Stimulated activated CD4-positive, alpha-beta T cell treated with anti-CD3 and anti-CD28 coated beads, Interleukin-2, amount 100 ng/mL, for 48 hours (primary cell): ENCODE measurements at places on chromosomes 5 and 9.
A peak's percentile ranks its signal among the peaks of the same experiment; 100 is the strongest.

GRCh38 chr9:17191082-17191481, 56.2 kb downstream of the CNTLN start:
- no peak for DNase-seq

GRCh38 chr9:33102551-33103210, 26.2 kb upstream of the SMU1 start:
- DNase-seq, result no peak

DNA sequence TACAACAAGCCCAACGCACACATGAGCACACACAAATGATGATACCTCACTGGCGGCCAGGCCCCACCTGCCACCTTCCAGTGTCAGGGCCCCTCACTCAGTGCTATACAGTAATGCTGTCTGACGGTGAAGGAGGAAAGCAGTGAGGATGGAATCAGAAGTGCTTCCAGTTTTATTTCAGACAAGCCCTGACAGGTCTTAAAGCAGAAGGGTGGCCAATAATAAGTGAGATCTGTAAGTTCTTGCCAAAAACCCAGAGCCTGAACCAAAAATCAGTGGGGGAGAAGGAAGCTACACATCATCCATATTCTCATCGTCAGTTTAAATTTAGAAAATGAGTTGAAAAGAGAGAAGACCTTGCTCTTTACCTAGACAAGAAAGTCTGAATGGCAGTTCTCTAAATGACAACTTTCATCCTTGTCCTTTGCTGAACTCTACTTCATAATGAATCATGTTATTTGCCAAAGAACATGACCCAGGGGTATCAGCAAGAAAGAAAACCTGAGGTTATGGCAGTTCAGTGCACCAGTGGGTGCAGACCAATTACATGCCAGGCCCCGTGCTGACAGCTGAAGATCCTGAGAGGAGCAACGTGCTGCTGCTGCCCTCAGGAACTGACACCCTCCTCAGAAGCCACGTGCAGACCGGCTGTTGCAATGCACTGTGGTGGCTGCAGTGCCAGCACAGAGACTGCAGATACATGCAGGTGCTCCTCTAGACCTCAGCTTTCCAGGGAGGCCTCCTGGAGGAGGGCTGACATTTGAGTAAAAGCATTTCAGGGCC, 118.7 kb downstream of the DROSHA start:
- DNase-seq, result no peak

GRCh38 chr5:136811086-136811485, 445.7 kb upstream of the TRPC7 start:
- no peak for DNase-seq

DNA sequence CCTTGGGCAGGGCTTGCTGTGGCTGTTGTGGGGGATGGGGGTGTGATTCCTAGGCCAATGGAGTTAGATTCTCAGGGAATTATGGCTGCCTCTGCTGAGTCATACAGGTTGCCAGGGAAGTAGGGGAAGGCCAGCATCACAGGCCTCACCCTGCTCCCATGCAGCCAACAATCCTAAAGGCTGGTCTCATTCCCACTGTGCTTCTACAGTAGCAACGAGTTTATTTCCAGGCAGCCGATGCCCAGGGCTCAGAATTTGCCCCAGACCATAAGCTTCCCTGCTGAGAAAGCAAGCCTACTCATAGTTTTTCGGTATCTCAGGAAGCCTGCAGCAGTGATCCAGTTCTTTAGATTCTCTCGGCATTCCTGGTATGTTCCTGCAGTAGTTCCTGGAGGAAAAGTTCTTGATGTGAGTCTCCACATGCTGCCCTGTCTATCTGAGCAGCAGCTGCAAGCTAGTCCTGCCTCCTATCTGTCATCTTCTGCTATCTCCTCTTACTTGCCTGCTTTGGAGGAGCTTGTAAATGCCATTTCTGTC, 59.3 kb upstream of the SELENOP start:
- no peak for DNase-seq

- DNase-seq, result no peak
Observed at GRCh38 chr5:15008476-15008875, 136.9 kb upstream of the ANKH start.

- no peak for DNase-seq
Observed at GRCh38 chr5:170307575-170308465, 10.2 kb upstream of the LCP2 start.

DNA sequence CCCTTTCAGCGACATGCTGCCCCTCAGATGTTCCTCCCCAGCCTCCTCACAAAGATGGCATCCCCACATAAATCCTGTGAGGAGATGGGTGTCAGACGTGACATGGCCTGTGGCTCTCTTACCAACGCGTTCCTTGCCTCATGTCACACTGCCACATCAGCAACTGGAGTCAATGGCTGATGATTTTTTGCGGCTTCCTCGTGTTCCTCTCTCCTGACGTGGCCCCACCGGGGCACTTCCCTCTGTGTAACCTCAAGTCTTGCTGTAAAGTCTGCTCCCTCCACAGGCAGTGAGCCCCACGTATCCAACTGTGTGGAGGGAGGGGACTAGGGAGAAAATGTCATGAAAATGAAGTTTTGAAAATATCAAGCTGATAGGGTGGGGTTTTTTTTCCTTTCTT, 53.2 kb upstream of the SHISAL2B start:
- DNase-seq, result no peak

- no peak for DNase-seq
Observed at GRCh38 chr9:20702570-20702969, 18.5 kb downstream of the FOCAD start.

DNA sequence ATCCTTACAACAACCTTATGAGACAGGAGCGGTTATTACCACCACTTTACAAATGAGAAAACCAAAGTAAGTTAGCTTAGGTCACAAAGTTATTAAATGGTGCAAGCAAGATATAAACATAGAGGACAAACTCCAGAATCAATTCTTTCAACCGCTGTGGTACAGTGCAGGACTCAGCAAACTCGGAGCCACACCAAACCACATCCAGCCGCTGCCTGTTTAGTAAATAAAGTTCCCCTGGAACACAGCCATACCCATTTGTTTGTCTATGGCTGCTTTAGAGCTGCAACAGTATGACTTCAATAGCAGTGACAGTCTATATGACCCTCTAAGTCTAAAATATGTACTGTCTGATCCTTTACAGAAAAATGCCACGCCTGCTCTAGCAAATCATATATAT, 1567.2 kb upstream of the WWC1 start:
- no peak for DNase-seq

DNA sequence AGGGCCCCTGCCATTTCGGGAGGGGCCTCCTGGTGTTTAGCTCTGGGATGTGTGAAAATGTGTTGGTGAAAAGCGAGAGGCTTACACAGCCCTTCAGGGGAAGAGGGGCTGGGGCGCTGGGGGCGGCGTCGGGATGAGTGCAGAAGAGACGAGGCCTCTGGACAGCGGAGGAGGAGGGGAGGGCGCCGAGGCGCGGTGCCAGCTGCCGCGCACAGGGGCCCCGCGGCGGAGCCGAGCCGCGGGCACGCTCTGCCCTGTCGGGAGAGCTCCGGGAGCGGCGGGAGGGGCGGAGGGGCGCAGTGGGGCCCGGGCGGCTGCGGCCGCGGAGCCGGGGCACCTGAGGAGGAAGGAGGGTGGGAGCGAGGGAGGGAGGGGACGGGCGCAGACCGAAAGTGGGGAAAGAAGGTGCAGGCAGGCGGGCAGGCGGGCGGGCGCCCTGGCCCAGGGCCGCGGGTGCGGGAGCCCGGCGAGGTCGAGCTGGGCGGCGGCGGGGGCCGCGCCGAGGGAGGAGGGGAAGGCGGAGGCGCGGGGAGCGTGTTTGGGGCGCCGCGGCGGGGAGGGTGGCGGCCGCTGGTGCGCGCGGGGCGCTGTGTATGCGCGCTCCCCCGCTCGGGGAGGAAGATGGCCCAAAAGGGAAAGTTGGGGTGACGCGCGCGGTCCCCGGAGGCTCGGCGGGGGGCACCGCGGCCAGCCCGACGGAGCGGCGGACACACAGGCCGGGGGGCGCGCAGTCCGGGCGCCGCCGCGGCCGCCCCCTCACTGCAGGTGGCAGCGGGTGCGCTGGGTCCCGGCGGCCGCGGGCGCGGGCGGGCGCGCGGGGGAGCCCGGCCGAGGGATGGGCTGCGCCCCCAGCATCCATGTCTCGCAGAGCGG, at the start of gene PDE8B:
TSS of gene PDE8B (plus strand) at position 590 of the 873 bp plus-strand sequence. CDS start at position 836, 246 bp downstream.
- no peak for DNase-seq

GRCh38 chr5:135106610-135107471, 72.8 kb upstream of the PITX1 start:
- DNase-seq, result no peak

DNA sequence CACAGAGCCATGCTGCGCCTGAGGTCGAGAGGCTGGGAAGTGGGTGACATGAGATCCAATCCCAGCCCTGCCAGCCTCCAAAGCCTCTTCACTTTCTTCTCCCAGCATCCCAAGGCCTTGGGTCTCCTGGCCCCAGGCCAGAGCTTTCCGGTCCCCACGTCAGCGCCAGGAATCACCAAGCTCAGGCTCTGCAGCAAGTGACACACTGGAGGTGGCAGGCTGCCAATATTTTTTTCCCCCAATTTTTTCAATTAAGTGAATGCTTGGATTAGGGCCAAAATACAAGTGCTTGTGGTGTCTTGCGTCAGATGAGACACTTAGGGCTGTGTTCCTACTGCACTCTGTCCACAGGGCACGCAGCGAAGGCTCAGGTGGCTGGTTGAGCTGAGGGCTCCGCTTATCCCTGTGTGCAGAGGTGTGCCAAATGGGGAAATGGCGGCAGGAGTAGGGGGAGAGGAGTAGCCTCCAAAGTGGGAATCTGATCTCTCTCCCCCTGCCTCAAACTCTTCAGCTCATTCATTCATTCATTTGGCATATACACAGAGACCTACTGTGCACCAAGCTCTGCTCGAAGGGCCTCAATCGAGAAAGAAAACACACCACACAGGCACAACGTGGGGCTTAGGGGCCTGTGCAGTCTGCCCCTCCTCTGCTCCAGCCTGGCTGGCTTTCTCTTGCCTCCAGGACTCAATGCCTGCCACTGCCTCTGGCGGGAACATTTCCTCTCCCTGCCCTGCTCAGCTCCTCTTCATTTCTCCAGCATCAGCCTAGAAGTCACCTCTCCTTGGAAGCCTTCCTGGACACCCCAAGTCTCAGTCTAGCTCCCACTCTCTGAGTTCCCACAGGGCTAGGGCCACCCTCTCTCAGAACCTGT, 16.6 kb downstream of the SH3PXD2B start:
- DNase-seq, result no peak

- no peak for DNase-seq
Observed at GRCh38 chr5:173901705-173902104, 13.6 kb downstream of the CPEB4 start.

GRCh38 chr9:21852754-21853153, 50.3 kb downstream of the MTAP start:
- no peak for DNase-seq

- no peak for DNase-seq
Observed at GRCh38 chr5:146273109-146273508, 65.5 kb upstream of the POU4F3 start.

- DNase-seq, result no peak
Observed at GRCh38 chr5:171189442-171189841, 119.6 kb upstream of the TLX3 start.

DNA sequence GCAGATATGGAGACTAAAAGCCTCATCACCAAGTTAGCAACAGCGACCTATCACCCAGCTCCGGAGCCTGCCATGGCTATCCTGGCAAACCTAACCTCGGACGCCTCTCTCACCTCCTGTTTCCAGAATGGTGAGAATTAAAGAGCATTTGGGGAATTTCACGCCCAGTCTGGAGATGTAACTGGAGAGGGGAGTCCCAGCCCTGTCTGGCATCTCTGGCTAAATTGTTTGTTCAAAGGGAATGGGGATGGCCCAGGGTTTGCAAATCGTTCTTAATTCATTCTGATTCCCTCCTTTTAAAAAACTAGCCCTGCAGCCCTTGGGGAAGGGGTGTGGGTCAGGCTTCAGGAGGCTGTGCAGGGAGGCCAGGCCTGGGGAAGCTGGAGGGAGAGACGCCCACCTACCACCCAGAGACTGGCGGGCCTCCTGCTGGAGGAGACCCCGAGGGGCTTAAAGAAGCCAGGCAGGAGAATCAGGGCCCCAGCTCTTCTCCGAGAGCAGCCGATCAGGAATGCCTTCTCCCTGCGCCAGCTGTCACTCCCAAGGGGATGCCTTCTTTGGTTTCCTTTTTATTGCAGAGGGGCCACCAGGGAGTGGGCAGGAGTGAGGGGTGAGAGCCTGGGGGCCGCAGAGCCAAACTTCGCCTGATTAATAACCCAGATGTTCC, 964 bp upstream of the COL5A1 start:
- no peak for DNase-seq

DNA sequence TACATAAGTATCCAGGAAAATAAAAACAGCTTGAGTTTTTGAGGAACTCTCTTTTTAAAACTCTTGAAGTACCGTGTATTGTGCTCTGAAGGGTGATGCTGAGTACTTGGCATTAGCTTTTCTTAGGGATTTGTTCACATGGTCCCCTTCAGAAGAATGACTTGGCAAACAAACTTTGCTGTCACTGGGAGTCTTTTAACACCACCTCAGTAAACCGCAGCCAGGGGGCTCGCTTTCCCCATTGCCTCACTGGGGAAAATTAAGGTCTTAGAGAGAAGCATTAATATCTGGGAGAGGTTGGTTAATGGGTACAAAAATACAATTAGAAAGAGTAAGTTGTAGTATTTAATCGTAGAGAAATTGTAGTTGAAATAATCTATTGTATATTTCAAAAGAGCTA, 105.9 kb upstream of the DAP start:
- no peak for DNase-seq

DNA sequence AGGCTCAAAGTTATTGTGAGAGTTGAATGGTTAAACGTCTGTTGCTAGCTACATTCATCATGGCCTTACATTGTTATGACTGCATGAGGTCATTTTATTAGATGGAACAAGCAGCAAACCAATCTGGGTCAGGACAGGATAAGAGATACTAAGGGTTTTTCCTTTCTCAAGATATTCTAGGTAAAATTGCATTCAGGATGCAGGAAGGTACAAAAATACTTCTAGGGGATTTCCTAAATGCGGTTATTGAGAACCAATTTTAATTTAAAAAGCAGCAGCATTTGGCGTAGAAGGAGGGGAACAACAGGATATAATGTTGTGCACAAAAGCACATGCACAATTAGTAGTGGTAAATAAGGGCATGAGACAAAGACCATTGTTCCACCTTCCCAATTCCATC, 39.2 kb upstream of the LURAP1L start:
- no peak for DNase-seq

DNA sequence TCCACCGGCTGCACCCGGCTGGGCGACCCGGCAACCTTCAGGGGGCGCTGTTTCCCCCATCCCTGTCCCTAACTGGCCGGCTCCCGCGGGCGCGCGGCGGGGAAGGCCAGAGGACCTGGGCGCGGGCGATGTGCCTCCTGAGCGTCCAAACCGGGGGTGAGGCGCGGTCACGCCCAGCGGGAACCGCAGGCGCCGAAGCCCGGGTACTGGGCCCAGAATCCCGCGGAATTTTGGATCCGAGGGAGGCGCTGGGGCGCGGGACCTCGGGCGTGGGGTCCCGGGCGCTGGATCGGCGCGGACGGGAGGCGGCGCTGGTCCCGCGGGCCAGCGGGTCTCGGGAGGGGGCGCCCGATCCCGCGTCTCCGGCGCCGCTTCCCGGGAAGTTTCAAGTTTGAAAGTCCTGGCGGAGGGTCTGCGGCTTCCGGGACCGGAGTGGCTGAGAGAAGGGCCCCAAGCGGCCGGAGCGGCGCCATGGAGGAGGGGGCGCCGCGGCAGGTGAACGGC, at the start of gene PKN3:
TSS of gene PKN3 (plus strand) at position 59 of the 504 bp plus-strand sequence. CDS start at position 472, 413 bp downstream.
- DNase-seq, result peak; percentile 92

GRCh38 chr9:97889941-97890887, 32.1 kb downstream of the TRMO start:
- DNase-seq, result peak; percentile 77

- no peak for DNase-seq
Observed at GRCh38 chr5:61381968-61382367, 49.9 kb downstream of the ZSWIM6 start.
